Activated T-cell treated with anti-CD3 and anti-CD28 coated beads, Interleukin-2, amount 50 U/mL, for 72 hours (primary cell): ENCODE measurements at places on chromosomes 6 and 20.

GRCh38 chr6:109790131-109790530 lies 99.0 kb downstream of the FIG4 start:
- DNase-seq: no peak

DNA sequence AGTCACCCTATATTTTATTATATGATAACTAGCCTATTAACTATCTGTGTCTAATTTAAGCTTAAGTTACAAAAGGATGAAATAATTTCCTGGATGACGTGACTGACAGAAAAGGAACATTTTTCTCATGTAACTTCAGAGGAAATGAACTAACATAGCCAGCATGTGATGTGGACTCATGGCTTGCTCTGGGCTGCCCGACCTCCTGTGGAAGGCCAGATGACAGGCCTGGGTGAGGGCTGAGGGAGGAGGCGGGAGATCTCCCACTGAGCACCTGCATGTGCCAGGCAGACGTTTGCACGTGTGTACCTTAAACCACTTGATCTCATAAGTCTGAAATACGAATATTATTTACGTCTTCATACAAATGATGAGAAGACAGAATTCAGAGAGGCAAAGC lies 321.1 kb downstream of the SYNE1 start:
- DNase-seq: no peak

- no peak for DNase-seq
These were observed 93.6 kb downstream of the KIF16B start for GRCh38 chr20:16479666-16480065.

DNA sequence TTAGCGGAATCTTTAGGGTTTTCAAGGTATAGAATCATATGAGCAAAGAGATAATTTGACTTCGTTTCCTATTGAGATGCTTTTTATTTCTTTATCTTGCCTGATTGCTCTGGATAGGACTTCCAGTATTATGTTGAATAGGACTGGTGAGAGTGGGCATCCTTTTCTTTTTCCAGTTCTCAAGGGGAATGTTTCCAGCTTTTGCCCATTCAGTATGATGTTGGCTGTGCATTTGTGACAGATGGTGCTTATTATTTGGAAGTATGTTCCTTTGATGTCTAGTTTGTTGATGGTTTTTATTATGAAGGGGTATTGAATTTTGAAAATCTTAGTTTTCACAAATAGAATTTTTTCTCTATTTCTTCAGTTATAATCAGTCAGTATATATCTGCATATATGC lies 656.6 kb upstream of the MAP3K7 start:
- no peak for DNase-seq

GRCh38 chr6:6815732-6816131 lies 227.2 kb downstream of the LY86 start:
- no peak for DNase-seq

DNA sequence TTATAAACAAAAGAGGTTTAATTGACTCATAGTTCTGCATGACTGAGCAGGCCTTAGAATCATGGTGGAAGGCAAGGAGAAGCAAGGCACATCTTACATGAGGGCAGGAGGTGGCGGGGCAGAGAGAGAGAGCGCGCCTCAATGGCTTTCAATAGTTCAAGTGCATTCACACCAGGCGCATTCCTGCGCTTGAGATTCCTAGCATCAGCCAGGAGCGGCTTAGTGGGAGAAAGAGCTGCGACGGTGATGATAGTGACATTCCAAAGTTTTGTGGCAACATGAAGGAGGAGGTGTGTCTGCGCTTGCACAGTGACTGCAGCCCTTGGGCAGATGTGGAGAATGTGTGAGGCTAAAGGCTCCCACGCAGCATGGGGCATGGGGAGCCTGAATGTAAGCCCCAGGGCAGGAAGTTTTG lies 25.0 kb upstream of the EMILIN3 start:
- DNase-seq: no peak

- DNase-seq: no peak
These were observed 80.5 kb upstream of the NAA20 start for GRCh38 chr20:19936466-19937200.

DNA sequence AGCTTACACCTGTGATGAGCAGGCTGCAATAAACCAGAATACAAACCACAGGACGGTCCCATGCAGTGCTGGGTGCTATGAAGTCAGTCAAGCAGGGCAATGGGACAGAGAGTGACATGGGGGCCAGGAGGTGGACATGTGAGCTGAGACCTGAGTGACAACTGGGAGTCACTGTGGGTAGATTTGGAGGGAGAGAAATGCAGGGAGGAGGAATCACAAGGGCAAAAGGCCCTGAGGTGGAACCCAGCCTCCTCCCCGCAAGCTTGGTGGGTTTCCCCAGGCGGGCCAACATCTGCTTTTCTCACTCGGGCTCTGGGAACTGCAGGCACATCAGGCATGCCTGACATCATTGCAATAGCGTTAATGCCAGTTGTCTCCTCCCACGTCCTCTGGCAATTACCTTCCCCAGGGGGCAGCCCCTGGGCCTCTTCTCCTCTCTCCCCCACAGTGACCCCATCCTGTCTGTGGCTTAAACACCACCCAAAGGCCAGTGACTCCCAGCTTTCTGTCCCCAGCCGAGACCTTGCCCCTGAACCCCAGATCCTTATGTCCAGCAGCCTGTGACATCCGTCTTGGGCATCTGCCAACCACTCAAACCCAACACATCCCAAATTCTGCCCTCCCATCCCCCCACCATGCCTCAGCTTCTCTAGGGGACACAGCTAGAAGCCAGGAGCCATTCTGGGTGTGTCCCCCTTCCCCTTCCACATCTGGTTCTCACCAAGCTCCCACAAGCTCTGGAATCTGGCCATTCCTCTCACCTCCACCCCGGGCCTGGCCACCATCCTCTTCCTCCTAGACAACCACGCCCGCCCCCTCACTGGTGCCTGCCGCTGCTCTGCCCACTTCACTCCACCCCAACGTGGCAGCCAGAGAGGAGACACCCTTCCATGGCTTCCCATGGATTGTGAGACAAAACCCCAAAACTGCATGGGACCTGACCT lies 28.2 kb downstream of the PDRG1 start:
- DNase-seq: peak; percentile 2

DNA sequence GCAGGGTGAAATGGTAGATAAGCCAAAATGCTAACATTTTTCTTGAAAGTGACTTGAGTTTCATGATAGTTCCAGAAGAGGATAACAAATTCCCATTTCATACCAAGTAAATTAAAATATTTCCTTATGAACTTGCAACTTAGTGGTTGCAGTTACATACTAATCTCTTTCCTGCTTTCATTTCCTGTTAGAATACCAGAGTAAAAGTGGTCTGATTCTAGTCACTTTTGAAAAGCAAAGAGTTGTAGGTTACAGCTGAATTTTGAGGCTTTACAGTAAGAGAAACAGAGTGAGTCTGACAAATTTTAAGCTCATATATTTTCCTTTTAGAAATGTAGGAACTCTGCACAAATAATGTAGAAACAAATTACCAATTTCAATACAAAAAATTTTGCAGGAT lies 117.4 kb downstream of the ZFAND3 start:
- DNase-seq: no peak

- DNase-seq: no peak
These were observed 17.2 kb downstream of the SMPDL3A start for GRCh38 chr6:122806291-122806690.

DNA sequence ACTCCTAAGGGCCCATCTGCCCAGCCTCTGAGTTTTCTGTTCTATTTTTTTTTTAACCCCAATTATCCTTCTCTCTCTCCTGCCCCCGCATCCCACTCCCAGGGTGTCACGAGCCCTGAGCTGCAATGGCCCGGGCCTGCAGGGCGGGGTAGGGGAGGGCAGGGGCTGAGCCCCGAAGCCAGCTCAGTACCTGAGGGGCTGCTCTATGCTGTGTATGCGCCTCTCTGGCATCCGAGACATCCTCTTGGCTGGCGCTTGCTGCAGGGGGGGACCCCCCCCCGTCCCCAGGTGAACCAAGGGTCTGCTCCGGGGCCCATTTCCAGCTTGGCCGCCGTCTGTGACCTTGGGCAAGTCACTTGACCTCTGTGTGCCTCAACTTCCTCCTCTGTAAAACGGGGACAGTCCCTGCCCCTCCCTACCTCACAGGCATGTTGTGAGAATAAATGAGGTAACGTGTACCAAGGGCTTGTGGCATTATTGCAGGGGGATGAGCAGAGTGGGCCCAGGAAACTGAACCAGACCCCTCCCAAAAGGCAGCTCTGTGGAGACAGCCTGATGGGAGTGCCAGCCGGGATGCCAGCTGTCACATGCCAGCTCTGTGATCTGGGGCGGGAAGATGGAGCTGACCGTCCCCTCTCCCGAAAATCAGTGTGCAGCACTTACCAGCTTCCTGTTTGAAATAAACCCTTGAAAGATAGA lies 13.0 kb upstream of the MYL9 start:
- DNase-seq: no peak

DNA sequence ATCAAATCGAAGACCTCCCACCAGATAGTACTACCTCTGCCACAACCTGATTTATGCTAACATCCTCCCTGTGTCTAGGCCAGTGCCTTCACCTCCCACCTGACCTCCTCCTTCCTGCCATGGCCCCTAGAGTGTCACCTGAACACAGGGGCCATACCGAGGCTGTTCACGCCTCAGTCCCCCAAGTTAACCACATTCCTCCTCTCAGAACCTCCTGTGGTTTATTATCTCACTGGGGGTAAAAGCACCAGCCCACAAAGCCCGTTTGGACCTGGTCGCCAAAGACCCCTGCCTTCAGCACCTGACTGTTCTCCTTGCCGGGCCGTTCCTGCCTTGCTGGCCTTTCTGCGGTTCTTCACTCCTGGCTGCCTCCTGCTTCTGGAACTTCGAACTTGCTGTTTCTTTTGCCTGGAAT lies 13.7 kb downstream of the MAS1 start:
- no peak for DNase-seq

- DNase-seq: no peak
These were observed 980 bp upstream of the SALL4 start for GRCh38 chr20:51803148-51803854.

GRCh38 chr6:62390401-62390800 lies 104.4 kb upstream of the KHDRBS2 start:
- DNase-seq: no peak

GRCh38 chr6:87104667-87105066 lies 9.8 kb upstream of the CGA start:
- DNase-seq: no peak

DNA sequence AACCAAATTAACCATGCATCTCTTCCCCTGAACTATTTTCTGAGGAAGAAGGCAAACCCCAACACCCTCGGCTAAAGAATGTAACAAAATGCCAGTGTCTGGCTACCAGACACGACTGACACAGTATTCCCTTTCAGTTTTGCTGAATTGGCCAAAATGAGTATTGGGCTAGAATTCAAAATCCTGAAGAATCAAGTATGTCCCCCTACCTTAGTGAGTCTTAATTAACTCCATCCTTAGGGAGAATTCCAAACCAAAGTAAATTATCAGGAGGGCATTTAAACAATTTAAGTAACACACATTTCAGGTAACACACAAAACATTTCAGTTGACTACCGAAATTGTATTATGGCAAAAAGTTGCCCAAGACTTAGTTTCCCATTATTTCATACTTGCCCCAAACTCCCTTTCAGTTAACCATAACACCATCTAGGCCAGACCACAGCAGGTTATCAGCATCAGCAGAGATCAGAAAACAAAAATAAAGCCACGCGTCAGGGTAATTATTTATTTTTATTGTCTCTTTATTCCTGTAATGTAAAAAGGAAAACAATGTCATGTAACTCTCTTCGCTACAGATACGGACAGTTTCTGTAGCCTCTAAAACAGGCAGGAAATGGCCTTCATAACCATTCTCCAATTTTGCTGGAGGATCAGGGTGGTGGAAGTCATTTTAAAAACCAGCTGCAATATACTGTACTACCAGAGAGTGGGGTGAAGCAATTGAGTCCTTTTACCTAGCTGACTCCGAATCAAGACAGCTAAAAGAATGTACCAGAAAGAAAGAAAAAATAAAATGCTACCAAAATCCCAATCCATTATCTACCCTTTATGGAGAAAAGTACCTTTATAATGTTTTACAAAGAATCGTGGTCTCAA lies 1.9 kb downstream of the SNX5 start:
- DNase-seq: no peak

- DNase-seq: no peak
These were observed 518.9 kb downstream of the PREX1 start for GRCh38 chr20:48308882-48309281.

GRCh38 chr20:52401431-52401830 lies 209.9 kb upstream of the ZFP64 start:
- no peak for DNase-seq

- DNase-seq: no peak
These were observed 260.5 kb downstream of the NRN1 start for GRCh38 chr6:5746053-5746758.

DNA sequence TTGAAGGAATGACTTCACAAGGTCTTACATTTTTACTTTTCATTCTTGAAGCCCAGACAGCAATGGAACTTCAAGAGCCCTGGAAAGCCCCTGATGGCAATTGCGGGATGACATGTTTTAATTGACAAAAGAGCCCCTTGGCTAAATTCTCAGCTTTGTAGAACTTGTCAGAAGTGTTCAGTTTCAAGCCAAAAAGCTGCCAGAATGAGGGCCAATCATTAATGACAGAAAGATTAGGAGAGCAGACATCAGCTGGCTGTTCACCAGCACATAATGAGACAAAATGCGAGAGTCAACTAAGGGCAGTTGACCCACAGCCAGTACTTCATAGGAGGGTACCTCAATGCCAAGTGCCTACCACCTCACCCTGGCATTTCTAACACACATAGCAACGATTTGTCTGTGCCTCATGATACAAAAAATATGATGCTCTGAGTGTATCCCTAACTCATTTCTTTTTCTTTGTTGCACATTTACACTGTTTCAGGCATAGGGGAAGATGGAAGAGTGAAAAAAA lies 243.1 kb downstream of the MYLK4 start:
- no peak for DNase-seq

DNA sequence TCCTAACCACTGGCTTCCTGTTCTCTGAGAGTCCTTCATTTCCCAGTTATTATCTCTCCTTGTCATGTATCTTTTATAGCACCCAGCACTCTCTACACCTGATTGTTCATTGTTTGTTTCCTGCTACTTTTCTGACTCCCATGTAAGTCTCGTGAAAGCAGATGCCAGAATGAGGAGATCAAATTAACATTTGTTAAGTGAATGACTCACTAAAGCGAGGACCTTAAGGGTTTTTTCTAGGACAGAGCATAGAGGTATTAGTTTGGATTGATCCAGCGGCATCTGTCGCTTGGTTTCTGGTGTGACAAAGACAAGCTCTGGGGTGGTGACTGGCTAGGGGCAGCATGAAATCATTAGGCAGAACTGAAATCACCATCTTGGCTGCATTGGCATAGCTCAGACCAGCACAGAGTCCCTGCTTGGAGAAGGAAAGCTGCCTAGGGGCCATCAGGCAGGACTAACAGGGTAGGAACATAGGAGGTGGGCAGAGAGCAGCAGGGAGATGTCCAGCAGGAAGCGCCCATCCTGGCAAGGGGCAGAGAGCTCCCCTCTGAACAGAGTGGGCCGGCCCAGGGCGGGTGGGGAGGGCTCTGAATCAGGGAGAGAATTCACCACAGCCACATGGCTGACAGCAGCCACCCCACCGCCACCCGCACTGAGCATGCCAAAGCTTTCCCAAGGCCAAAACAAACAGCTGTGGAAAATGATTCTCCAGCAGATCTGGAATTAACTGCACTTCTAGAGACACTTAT lies 97.1 kb upstream of the CEP85L start:
- DNase-seq: no peak

GRCh38 chr6:161882196-161882765 lies 608.4 kb upstream of the AGPAT4 start:
- DNase-seq: no peak
